ENCODE measurements at places on chromosomes 4 and X.

- H3K27ac ChIP-seq = no peak overlapping the region
- H3K36me3 ChIP-seq = no peaks in the 10 kb centered on the region
- no peak for DNase-seq
- no peaks in the 10 kb centered on the region for H3K27me3 ChIP-seq
- no peak overlapping the region for H3K4me3 ChIP-seq
These were observed 6.5 kb upstream of the DLG3 start for GRCh38 chrX:70437921-70438665.

DNA sequence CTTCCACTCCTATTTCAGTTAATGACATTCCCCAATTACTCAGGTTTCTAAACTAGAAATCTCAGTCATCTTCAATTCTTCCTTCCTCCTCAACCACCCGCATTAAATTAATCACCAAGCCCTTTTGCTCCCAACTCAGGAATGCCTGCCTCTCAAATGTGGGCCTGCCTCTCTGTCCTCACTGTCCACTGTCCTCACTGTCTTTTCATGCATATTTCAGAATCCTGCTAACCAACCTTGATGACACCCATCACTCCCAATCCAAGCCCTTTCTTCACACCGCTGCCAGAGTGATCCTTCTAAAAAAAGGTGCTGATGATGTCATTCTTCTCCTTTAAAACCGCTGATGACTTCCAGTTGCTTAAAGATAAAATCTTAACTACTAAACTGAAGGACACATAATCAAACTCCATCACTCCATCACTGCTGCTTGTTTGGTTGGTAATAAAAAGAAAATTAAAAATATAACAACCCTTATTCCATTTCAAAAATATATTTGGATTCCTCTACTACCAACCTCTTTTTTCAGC, 5.1 kb upstream of the APBB2 start:
- no peak overlapping the region for H3K4me3 ChIP-seq
- no peaks in the 10 kb centered on the region for H3K27me3 ChIP-seq
- no peak overlapping the region for H3K27ac ChIP-seq
- peaks cover 10% of the 10 kb centered on the region for H3K4me1 ChIP-seq
- no peak for DNase-seq

DNA sequence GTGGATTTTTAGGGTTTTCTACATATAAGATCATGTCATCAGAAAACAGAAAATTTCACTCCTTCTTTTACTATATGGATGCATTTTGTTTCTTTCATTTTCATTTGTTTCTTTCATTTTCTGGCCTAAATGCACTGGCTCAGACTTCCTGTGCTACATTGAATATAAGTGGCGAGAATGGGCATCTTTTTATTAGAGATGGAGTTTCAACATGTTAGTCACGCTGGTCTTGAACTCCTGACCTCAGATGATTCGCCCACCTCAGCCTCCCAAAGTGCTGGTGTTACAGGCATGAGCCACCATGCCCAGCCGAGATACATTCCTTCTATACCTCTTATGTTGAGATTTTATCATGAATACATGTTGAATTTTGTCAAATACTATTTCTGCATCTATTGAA, 61.8 kb downstream of the BRWD3 start:
- no peaks in the 10 kb centered on the region for H3K27me3 ChIP-seq

DNA sequence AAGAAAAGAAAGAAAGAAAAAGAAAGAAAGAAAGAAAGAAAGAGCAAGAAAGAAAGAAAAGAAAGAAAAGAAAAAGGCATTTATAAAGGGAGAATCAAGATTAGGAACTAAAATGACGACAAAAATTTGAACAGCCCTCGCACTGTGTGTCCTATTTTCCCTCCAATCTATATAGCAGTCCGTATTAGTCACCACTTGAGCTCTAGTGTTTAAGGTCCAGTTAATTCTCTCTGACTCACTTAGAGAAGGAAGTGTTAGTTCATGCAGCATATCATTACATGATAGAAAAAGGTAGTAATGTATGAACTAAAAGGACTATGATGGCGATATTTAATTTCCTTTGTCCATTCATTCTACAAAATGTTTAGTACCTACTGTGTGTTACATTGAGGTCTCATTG, 122.7 kb downstream of the CBLL2 start:
- H3K27ac ChIP-seq = no peak overlapping the region
- H3K4me1 ChIP-seq = no peaks in the 10 kb centered on the region
- H3K4me3 ChIP-seq = no peak overlapping the region
- no peaks in the 10 kb centered on the region for H3K36me3 ChIP-seq
- H3K27me3 ChIP-seq = no peaks in the 10 kb centered on the region
- DNase-seq = no peak

DNA sequence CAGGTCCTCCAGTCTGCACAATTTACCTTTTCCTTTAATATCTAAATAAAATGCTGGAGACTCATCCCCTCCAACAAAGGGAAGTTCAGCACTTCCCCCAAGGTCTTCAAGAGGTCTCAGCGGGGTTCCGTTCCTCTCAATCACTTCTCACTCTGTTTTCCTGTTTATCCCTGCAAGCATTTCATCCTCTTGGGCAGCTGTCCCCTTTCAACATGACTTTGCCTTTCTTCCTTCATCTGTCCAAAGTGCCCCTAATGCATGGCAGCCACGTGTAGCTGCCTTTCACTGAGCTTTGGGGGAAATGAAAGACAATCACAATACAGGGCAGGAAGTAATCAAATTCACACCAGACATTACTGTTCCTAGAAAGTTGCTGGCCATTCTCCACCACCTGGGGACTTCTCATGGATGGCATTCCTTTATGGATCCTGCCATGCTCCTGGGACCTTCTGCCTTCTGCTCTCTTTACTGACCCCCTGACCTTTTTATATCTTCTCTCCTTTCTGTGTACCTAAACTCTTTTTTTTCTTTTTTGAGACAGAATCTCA, 79.7 kb upstream of the USP9X start:
- H3K36me3 ChIP-seq = no peaks in the 10 kb centered on the region
- DNase-seq = no peak
- H3K4me1 ChIP-seq = peaks cover 15% of the 10 kb centered on the region
- H3K27ac ChIP-seq = no peak overlapping the region
- peaks cover 3% of the 10 kb centered on the region for H3K27me3 ChIP-seq

GRCh38 chr4:88989990-88990389, 67.0 kb downstream of the FAM13A start:
- DNase-seq = no peak
- no peaks in the 10 kb centered on the region for H3K36me3 ChIP-seq
- no peaks in the 10 kb centered on the region for H3K27me3 ChIP-seq
- H3K4me3 ChIP-seq = no peak overlapping the region
- H3K4me1 ChIP-seq = no peaks in the 10 kb centered on the region

- H3K27ac ChIP-seq = no peak overlapping the region
- H3K36me3 ChIP-seq = no peaks in the 10 kb centered on the region
- no peaks in the 10 kb centered on the region for H3K4me1 ChIP-seq
- H3K27me3 ChIP-seq = no peaks in the 10 kb centered on the region
- no peak overlapping the region for H3K4me3 ChIP-seq
These were observed 332.4 kb downstream of the SLC7A11 start for GRCh38 chr4:137909529-137910309.

GRCh38 chrX:39043838-39044550, 242.7 kb downstream of the MID1IP1 start:
- no peaks in the 10 kb centered on the region for H3K36me3 ChIP-seq
- H3K27ac ChIP-seq = no peak overlapping the region
- H3K4me1 ChIP-seq = peaks cover 19% of the 10 kb centered on the region
- no peaks in the 10 kb centered on the region for H3K27me3 ChIP-seq
- peak overlapping the region; percentile 10 for H3K4me3 ChIP-seq

DNA sequence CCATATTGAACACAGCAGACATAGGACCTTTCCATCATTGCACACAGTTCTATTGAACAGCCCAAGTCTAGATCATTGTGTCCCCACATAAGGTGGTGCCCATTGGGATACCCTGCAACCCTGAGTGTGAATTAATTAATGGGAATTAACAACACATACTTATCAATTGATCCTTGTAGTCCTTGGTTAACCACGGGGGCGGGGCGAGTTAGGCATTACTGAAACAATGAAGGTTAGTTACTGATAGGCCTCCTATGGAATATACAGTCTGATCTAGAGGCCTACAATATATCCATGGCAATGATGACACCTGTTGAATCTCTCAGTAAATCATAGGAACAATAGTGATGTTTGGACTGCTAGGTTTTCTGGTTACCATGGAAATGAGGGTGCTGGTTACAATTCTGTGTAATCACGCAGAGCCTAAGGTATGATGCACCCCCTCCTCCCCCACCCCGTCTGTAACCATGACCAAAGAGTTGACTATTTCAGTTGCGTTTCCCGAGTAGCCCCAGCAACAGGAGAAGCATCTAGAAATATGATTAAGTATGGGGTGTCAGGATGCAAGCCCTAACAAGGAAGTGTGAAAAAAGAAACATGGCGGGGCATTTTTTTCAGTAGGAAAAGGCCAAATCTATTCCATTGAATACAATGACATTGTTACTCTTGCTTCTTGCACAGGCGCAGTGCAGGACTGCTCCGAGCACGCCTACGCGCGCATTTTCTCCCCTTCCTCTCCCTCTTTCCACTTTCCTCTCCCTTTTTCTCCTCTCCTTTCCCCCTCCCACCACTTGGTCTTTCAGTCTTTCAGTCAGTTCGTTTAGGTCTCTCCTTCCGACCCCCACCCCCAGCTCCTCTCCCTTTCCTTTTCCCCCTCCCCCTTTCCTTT, 677 bp upstream of the NONO start:
- H3K36me3 ChIP-seq = no peaks in the 10 kb centered on the region
- H3K4me1 ChIP-seq = peaks cover 5% of the 10 kb centered on the region
- no peaks in the 10 kb centered on the region for H3K27me3 ChIP-seq
- H3K27ac ChIP-seq = peak overlapping the region; percentile 88

DNA sequence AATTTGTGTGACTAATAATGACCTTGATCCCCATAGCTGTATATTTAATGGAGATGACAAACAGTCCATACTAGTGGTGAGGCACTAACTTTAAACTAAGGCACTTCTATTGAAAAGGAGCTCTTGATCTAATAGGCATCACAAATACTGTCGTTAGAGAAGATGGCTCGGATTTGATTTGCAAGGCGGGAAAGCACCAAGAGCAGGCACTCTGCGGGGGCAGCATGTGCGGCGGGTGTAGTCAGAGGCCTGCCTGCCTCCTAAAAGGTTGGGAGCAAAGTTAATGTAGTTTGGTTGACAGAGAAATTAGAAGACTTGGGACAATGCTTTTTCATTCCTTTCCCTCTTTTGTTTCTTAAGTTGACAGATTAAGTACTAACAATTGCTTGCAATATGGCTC, 278.8 kb downstream of the CFAP299 start:
- H3K27ac ChIP-seq = no peak overlapping the region
- no peak overlapping the region for H3K4me3 ChIP-seq
- H3K36me3 ChIP-seq = no peaks in the 10 kb centered on the region

DNA sequence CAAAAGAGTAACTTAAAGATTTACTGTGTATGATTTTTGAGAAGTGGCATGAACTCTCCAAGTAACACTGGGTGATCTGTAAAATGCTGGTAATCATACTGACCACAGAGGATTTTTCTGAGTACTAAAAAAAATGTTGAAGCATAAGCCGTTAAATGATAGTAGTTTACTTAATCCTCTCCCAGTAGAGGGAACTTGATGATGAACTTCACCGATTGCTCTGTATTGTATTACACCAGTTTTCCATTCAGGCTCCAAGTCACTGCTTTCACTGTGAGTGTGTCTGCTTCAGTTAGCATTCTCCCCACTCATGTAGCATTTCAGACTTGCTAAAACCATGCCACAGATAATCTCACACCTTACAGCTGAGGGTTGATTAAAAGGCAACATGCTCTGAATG, 294.1 kb downstream of the GBA3 start:
- H3K27me3 ChIP-seq = no peaks in the 10 kb centered on the region
- no peak overlapping the region for H3K27ac ChIP-seq
- no peak for DNase-seq

DNA sequence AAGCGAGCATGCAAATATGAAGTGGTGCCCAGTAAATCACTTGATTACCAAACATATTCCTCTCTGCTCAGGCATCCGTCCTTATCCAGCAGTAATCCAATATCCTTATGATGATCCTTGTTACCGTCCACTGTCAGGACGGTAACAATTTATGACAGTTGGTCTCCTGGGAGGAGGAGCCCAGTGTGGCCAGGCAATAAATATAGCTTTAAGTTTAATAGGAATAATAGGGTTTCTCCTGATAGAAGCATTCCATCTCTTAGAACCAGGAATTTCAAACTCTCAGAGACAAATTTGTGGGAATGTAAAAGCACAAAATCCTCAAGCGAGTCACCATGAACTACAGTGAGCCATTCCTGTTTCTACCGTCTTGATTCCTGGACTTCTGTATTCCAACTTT, 171.2 kb upstream of the IL15 start:
- no peak overlapping the region for H3K27ac ChIP-seq
- H3K4me3 ChIP-seq = no peak overlapping the region
- H3K4me1 ChIP-seq = no peaks in the 10 kb centered on the region
- no peaks in the 10 kb centered on the region for H3K27me3 ChIP-seq
- DNase-seq = no peak

GRCh38 chr4:73308286-73308685, 49.7 kb upstream of the ANKRD17 start:
- DNase-seq = no peak
- no peaks in the 10 kb centered on the region for H3K27me3 ChIP-seq
- H3K27ac ChIP-seq = no peak overlapping the region
- no peak overlapping the region for H3K4me3 ChIP-seq

DNA sequence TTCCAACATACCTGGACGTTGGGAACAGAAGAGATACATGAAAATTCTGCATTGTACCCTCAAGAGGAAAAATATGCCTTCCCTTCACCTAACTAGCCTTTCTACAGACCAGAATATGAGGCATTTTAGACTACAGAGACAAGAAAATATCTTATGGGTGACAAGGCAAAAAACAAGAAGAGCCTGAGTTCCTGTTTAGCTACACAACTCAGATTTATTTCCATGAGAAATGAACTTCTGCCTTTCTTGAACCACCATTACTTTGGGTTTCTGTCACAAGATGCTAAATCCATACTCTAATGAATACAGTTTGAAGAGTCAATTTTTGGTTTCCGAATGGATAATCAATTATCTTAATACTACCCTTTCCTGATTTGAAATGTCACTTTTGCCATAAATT, 18.7 kb downstream of the RCHY1 start:
- H3K4me3 ChIP-seq = no peak overlapping the region
- peaks cover 6% of the 10 kb centered on the region for H3K36me3 ChIP-seq
- H3K27ac ChIP-seq = no peak overlapping the region
- DNase-seq = no peak
- no peaks in the 10 kb centered on the region for H3K4me1 ChIP-seq

Measured in liver (tissue), 10 donors.